ENCODE measurements at places on chromosomes 12 and 14. TPM values are rescaled to one million over a fixed set of nuclear protein-coding genes. Genes with fewer than 3 reads are reported as not detected.

The KRT78 gene
- not detected for total RNA-seq

The TAS2R7 gene
- not detected for total RNA-seq

The KLRC4 gene
- total RNA-seq, result not detected

The P3H3 gene
- total RNA-seq, result 10.0 TPM

The IAPP gene
- not detected for total RNA-seq

The OAS2 gene
- 3.7 TPM for total RNA-seq

The SFSWAP gene
- total RNA-seq, result 19.4 TPM

The ASCL1 gene
- total RNA-seq, result not detected

The ARL6IP4 gene
- total RNA-seq, result 162 TPM

The KCNH3 gene
- total RNA-seq, result 0.16 TPM

The PTGER2 gene
- total RNA-seq, result 0.65 TPM

The DEGS2 gene
- not detected for total RNA-seq

The TEX22 gene
- 1.9 TPM for total RNA-seq

The ARHGEF40 gene
- total RNA-seq, result 21.2 TPM

The CLEC12A gene
- total RNA-seq, result 7.8 TPM

The SLC25A47 gene
- total RNA-seq, result not detected

Data from Right ventricle myocardium superior (tissue), 1 donor.